ENCODE measurements at places on chromosomes 6 and 20. TPM values are rescaled to one million over a fixed set of nuclear protein-coding genes. Genes with fewer than 3 reads are reported as not detected.

DNA sequence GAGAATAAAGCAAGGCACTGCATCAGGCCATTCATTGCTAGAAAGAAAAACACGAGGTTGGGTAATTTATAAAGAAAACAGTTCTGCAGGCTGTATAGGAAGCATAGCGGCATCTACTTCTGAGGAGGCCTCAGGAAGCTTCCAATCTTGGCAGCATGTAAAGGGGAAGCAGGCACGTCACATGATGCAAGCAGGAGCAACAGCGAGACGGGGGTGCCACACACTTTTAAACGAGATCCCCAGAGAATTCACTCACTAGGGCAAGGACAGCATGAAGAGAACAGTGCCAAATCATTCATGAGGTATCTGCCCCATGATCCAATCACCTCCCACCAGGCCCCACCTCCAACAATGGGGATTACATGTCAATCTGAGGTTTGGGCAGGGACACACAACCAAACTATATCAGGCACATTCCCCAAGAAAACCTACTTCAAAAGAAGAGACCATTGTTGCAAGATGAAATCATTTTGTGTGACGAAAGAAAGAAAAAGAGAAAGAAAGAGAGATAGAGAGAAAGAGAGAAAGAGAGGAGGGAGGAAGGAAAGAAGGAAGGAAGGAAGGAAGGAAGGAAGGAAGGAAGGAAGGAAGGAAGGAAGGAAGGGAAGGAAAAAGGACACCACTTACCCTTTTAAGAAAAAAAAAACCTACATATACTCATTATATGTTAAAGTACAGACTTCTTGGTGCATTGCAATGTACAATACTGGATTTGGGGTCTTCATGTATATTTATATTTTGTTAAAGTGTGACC lies 95.9 kb upstream of the PLEKHG1 start:
- no peaks in the 10 kb centered on the region for H3K4me1 ChIP-seq
- no peak overlapping the region for H3K27ac ChIP-seq
- H3K36me3 ChIP-seq: no peaks in the 10 kb centered on the region
- no peak for DNase-seq

GRCh38 chr20:35504751-35505150 lies 24.7 kb downstream of the C20orf173 start:
- H3K36me3 ChIP-seq: no peaks in the 10 kb centered on the region
- DNase-seq: peak; percentile 54
- no peaks in the 10 kb centered on the region for H3K27me3 ChIP-seq

GRCh38 chr6:131761762-131762067 lies 46.1 kb upstream of the ENPP1 start:
- H3K27ac ChIP-seq: no peak overlapping the region
- H3K27me3 ChIP-seq: no peaks in the 10 kb centered on the region
- no peaks in the 10 kb centered on the region for H3K36me3 ChIP-seq

DNA sequence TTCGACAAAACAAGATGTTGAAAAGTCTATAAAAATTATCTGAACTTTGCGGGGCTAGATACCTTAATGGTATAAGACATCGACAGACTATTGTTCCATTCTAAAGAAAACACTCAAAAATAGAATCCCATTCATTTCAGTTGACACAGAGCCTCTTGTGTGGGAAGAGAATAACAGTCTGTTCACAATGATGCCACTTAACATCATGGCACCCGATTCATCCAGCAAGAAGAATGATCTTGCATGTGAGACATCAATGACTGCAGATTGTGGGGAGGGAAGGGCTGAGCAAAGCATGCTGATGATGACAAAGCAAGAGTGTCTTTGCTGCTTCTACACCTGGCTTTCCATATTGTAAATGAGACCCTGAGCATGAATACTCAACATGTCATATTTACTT lies 49.7 kb upstream of the ARMH2 start:
- no peak for DNase-seq
- H3K27ac ChIP-seq: no peak overlapping the region
- H3K4me3 ChIP-seq: no peak overlapping the region
- no peaks in the 10 kb centered on the region for H3K36me3 ChIP-seq

- peaks cover 8% of the 10 kb centered on the region for H3K27me3 ChIP-seq
- H3K4me3 ChIP-seq: no peak overlapping the region
- DNase-seq: no peak
- no peaks in the 10 kb centered on the region for H3K4me1 ChIP-seq
- no peak overlapping the region for H3K27ac ChIP-seq
These were observed 289.2 kb upstream of the FOXQ1 start for GRCh38 chr6:1022719-1023118.

- H3K36me3 ChIP-seq: no peaks in the 10 kb centered on the region
- H3K4me1 ChIP-seq: no peaks in the 10 kb centered on the region
- no peaks in the 10 kb centered on the region for H3K27me3 ChIP-seq
- DNase-seq: no peak
These were observed 10.2 kb downstream of the COL10A1 start for GRCh38 chr6:116115781-116116180.

DNA sequence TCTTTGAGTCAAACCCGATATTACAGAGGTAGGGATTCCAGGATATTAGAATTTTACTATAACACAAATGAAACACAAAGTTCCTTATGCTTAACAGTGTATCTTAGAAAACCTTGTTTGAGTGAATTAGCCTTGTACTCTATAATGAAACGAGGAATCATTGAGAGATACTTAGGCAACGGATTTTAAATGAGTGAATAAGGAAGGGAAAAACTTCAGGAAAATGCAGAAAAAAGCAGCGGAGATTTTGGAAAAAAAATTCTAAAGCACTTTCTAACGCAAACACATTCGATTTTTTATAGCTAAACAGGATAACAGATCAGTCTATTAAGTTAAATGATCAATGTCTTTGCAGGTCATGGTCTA lies 137.3 kb downstream of the HFE start:
- H3K27me3 ChIP-seq: no peaks in the 10 kb centered on the region
- H3K4me3 ChIP-seq: peak overlapping the region; percentile 63
- no peak for DNase-seq

DNA sequence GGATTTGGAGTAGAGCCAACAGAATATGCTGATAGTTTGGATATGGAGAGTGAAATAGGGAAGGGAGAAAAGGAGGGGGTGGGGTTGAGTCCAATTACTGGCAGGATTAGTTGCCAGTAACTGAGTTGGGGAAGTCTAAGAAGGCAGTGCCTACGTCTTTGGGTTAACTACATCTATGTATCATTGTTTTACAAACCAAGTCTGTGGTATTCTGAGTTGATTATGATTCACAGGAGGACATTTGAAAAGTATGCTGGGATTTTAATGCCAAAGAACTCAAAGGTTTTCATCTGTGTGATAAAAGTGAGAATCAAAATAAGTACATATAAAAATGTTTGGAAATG lies 14.7 kb downstream of the DSE start:
- no peak overlapping the region for H3K27ac ChIP-seq
- no peak overlapping the region for H3K4me3 ChIP-seq
- peaks cover 46% of the 10 kb centered on the region for H3K4me1 ChIP-seq
- DNase-seq: peak; percentile 13
- no peaks in the 10 kb centered on the region for H3K27me3 ChIP-seq

- H3K4me3 ChIP-seq: no peak overlapping the region
- H3K27ac ChIP-seq: no peak overlapping the region
- no peak for DNase-seq
- H3K4me1 ChIP-seq: no peaks in the 10 kb centered on the region
These were observed 13.9 kb downstream of the MACROD2 start for GRCh38 chr20:14009208-14009607.

DNA sequence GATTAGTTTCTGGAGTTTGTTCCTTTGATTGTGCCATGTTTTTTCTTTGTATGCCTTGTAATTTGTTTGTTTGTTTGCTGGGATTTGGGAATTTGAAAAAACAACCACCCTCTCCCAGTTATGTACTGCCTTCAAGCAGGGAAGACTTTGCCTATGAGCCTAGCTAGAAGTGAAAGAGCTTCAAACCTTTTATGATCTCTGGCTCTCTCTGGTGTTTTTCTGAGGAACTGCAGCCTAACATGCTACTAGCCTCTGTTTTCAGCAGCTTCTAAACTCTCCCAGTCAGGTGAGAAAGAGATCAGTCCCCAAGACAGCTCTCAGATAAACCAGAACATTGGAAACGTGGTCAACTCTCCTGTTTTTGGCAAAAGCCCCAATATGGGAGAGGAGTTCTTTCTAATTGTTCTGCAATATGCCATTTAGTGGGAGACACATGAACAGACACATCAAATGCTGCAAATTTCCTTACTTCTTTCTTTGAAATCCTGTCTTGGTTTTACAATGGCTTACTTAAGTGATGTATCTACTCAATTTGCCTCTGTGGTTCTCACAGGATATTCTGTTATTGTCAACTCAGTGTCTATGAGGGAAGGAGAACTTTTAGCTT lies 58.9 kb upstream of the SERINC1 start:
- no peaks in the 10 kb centered on the region for H3K36me3 ChIP-seq
- H3K27ac ChIP-seq: no peak overlapping the region
- DNase-seq: peak; percentile 49

DNA sequence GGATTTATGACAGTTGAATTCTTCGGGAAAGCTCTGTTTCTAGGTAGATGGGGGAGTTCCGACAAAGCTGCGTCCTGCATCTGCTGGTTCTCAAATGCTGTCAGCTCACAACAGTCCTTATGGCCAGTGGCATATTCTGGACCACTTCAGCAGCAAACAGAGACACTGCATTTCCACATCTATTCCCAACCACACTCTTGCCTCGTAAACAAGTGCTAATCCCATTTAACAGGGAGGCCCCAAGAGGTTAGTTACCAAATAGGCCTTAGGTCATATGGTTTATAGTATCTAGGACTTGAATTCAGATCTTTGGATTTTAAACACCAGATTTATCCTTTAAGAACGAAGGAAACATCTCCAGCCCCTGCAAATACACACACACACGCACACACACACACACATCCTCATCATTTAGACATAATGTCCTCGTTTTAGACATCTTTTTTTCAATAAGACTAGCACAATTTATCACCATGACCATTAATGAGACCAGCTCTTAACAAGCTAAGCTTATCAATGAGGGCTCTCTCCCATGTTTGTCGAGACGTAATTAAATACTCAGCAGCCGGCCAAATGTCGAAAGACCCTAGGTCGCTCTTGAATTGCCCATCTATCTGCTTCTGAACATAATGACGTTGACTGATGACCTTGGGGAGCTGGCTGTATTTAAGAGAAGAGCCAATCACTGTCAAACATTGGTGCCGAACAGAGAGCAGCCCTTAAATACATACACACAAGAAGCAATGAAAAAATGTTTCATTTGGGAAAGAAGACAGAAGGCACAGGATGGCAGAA lies 84.5 kb downstream of the PSMG4 start:
- no peak overlapping the region for H3K4me3 ChIP-seq
- no peak for DNase-seq
- H3K4me1 ChIP-seq: peaks cover 33% of the 10 kb centered on the region
- H3K27me3 ChIP-seq: no peaks in the 10 kb centered on the region
- H3K27ac ChIP-seq: no peak overlapping the region

The HLA-DMB gene
- polyA plus RNA-seq: 23.9 TPM

The TMEM151B gene
- polyA plus RNA-seq: 0.88 TPM

The IL17A gene
- not detected for polyA plus RNA-seq

The SRSF3 gene
- 92.4 TPM for polyA plus RNA-seq

The OPRL1 gene
- 0.24 TPM for polyA plus RNA-seq

The KHDC1 gene
- polyA plus RNA-seq: 0.33 TPM

The TP53TG5 gene
- polyA plus RNA-seq: not detected

The C20orf173 gene
- not detected for polyA plus RNA-seq

Measured in adrenal gland (tissue), 19 donors.